ENCODE measurements at places on chromosomes 4 and X. TPM values are rescaled to one million over a fixed set of nuclear protein-coding genes. Genes with fewer than 3 reads are reported as not detected.

The ZIC3 gene
- total RNA-seq: not detected

The GPAT3 gene
- 5.1 TPM for total RNA-seq

The MAGEA10 gene
- total RNA-seq: not detected

The COL4A6 gene
- 2.7 TPM for total RNA-seq

DNA sequence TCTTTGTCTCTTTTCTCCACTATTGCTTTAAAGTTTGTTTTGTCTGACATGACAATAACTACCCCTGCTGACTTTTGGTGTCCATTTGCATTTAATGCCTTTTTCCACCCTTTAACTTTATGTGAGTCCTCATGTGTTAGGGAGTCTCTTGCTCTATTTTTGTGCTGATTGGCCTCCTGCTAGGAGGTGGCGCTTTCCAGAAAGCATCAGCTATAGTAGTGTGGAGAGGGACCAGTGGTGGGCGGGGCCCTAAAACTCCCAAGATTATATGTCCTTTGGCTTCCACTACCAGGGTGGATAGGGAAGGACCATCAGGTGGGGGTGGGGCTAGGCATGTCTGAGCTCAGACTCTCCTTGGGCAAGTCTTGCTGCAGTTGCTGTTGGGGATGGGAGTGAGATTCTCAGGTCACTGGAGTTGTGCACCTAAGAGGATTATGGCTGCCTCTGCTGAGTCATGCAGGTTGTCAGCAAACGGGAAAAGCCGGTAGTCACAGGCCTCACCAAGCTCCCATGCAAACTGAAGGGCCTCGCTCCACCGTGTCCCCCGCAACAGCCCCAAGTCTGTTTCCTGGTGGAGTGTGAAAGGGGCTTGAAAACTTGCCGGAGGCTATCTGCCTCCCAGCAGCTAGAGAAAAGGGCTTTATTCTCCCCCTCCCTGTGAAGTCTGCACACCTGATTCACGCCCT is 156.3 kb downstream of the CPEB2 start:
- DNase-seq: no peak

The VCX3B gene
- total RNA-seq: not detected

DNA sequence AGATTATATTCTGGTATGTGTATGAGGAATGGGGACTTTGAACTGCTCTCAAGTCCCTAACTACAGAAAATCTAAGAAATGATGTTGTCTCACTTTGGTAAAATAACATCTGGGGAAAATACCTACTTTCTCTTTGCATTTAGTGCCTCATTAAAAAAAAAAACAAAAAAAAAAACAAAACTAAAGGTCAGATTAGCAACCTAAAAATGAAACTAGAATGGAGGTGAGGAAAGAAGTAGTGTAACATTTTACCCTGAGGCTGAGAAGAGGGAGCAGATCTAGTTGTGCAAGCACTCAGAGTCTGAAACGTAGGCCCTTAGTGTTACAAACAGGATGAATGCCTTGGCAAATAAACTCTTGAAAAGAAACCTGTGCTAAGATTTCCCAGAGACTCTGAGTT is 56.0 kb downstream of the VGLL1 start:
- DNase-seq: no peak

The BST1 gene
- 13.7 TPM for total RNA-seq

- no peak for DNase-seq
Measured at GRCh38 chrX:10117301-10117700, 39.5 kb upstream of the CLCN4 start.

The DIPK2B gene
- total RNA-seq: 43.3 TPM

GRCh38 chr4:37471971-37472370 is 214.2 kb downstream of the RELL1 start:
- DNase-seq: no peak

Measured in aorta (tissue), 5 donors.